ENCODE measurements at places on chromosomes 6 and 20. TPM values are rescaled to one million over a fixed set of nuclear protein-coding genes. Genes with fewer than 3 reads are reported as not detected.

The LY86 gene
- 1.2 TPM for total RNA-seq

DNA sequence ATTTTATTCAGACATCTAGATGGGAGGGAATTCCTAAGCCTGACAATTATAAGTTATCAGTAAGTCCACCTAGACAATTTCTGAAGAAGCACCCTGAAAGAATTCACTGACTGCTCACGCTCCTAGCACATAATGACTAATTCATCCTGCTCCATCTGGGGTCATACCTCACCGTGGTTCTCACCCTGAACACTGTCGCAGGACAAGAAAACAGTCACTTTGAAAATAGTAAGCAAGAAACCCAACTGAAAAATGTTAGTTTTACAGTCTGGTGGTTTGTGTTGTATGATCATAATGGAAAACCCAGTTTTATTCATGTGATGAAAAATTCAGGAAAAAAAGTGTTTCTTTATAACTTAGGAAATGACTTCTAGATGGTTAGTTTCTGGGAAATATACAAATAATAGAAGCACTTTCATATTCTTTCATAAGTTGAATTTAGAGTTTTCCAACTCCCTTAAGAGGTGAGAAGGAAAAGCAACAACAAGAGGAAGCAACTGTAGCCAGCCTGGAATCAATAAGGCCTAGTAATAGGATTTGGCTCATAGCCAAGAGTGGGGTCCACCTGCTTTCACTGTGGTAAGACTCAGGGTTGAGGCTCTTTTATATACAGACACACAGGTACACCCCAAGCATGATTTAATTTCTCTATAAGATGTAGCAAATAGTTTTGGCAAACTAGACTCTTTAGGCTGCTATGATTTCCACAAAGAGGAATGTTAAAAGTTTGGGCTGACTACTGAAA lies 94.1 kb downstream of the HIVEP2 start:
- peak; percentile 75 for DNase-seq

The ADGRF1 gene
- not detected for total RNA-seq

- DNase-seq, result no peak
Measured at GRCh38 chr20:33865761-33866370, 54.7 kb downstream of the CHMP4B start.

DNA sequence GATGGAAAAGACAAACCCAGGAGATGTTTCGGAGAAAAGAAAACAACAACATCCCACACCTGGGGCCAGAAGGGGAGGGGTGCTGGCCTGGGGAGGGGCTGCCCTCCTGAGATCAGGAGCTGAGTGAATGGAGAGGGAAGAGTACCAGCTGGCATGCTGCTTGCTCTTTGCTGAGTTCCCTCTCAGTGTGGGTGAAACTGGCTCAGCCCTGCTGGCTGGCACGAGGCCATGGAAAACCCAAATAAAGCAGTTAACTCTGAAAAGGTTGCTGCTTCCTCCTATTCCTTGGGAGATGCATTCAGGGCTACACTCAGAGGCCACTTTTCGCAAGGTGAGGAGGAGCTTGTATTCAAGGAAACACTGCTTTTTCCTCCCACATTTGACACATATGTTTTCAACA lies 8.0 kb upstream of the KCNK16 start:
- no peak for DNase-seq

DNA sequence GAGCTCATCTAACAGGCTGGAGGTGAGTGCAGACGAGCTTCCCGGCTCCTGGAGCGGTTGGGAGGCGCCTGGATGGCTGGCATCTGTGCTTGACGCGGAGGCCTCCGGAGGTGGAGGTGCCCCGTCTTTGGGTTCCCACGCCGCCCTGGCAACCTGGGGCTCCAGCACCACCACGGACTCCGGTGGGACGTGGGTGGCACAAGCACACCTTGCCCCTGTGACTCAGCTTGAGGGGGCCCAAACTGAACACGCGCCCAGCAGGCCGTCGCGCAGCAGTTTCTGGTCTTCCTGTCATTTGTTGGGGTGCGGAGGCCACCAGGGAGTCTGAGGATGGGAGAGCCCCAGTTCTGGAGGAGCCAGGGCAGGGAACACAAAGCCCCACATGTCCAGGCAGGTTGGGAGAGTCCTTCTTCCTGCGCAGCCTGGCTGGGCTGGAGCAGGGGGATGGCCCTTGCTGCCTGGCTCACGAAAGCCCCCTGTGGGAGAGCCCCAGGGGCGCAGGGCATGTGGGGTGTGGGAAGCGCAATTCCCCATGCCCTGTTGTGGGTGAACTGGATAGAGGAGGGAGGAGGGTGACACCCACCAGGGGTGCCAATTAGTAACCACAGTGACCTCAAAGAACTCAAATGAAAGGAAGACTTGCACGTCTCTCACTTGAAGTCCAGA lies 1378.6 kb upstream of the DEFB115 start:
- DNase-seq, result peak; percentile 78

The GHRH gene
- not detected for total RNA-seq

The L3MBTL1 gene
- total RNA-seq, result 9.6 TPM

The NEU1 gene
- total RNA-seq, result 13.0 TPM

DNA sequence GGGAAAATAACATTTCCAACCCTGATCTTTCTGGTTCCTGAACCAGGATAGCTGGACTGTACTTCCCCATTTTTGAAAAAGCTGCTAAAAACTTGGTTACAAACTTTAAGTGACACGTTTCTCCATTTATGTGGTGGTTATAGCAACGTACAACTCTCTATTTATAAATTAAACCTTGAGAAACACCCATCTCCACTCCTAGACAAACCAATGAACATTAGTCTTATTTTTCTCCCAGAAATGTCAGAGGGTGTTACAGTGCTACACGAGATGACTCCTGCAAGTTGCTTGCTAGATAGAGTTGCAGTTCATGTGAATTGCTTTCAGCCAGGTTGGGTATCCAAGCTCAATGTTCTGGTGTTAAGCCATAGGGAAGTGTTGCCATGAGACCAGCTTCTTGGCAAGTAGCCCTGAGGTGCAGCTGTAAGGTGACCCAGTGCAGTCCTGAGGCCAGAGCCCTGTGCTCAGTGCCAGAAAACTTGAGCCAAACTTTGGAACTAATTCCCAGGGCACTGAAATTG lies 51.3 kb upstream of the REV3L start:
- DNase-seq, result no peak

- no peak for DNase-seq
Measured at GRCh38 chr6:25458485-25458884, 179.3 kb downstream of the CARMIL1 start.

The HLA-DRB1 gene
- 228 TPM for total RNA-seq

GRCh38 chr6:99341862-99342455 lies 7.5 kb downstream of the FAXC start:
- DNase-seq, result no peak

The FHL5 gene
- total RNA-seq, result not detected

GRCh38 chr20:24241466-24241865 lies 228.0 kb upstream of the SYNDIG1 start:
- DNase-seq, result no peak

- no peak for DNase-seq
Measured at GRCh38 chr20:5491455-5491854, 174.7 kb upstream of the PROKR2 start.

GRCh38 chr20:39568109-39568508 lies 606.0 kb downstream of the DHX35 start:
- no peak for DNase-seq

GRCh38 chr6:36927691-36928546 lies 26.6 kb upstream of the PI16 start:
- DNase-seq, result no peak

DNA sequence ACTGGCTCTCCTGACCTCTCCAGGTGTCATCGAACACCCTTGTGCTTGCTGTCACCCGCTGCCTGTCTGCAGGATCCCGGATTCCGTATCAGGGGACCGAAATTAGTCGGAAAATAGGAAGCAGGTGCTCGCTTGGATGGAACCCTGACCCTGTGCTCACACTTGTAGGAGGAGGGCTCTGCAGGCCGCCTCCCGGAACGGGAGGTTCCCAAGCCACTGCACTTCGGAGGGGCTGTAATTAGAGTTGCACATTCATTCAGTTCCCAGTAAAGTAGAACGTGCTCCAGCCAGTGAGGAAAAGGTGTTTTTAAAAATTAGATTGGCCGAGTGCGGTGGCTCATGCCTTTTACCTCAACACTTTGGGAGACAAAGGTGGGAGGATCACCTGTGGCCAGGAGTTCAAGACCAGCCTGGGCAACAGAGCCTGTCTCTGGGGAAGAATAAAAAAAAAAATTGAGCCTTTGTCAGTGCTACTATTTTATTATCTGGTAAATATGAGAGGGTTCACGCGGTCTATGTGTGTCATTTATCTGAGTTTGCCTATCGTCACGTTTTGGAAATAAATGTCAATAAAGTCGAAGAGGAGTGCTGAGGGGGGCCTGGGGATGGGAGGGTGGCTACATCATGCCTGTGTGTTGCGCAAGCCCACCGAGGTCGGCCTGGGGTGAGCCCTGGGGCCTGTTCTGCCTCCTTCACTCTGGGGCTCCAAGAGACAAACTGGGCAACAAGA lies 1.5 kb upstream of the GMEB2 start:
- peak; percentile 83 for DNase-seq

DNA sequence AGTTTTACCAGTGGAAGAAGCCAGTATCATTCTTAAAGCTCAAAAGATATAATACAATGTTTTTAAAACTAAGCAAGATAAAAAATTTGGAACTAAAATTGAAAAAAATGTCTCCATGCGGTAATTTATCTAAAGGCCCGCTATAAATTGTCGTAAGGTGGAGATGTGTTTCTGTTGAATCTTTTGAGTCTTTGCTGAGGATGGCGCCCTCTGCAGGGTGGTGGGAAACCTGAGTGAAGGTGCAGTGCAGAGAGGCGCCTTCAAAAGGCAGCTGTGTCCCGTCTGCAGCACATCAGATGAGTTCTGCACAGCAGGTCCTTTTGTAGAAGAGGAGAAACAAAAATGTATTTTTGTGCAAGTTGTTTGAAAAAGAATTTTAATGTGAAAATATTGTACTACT lies 29.4 kb upstream of the KIF25 start:
- DNase-seq, result no peak

DNA sequence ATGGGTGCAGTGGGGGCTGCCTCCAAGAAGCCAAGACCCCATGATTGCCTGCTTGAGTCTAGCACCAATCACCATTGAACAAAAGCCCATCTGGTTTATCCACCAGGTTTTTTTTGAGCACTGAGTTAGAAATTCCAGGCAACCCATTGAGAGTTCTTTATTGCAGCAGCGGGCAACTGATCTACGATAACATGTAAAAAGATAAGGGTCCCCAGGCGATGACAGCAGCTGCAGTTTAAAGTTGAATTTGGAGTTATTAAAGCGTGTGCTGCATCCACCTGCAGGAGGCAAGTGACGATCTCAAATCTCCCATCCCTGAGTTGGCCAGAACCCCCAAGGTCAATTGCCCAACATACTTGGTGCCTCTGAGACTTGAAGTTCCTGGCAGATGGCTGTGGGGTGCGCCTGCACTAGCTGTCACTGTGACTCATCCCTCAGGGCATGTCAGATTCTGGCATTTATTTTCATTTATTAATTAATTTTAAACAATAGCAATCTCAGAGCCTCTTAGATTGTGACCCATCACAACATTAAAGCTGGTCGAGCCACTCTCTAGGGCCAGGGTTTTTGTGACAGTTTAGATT lies 290.4 kb upstream of the SULF2 start:
- DNase-seq, result no peak

DNA sequence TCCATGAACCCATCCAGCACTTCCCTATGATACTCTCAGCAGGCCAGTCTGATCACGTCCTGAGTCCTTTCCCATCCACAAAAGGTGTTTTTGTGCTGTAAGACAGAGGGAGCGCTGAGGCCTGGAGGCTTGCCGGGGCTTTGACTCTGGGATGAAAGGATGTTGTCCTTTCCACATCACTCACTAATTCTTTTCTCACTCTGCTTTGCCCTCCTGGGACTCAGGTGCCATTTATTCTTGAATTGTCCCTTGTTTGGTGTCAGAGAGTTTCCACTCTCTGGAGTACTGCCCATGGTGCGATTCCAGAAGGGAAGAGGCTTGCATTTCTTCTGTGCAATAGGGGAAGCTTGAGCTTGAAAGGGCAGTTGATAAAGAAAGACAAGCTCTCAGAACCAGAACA lies 15.3 kb upstream of the TUBB2B start:
- no peak for DNase-seq

GRCh38 chr6:150233843-150234269 lies 91.0 kb downstream of the PPP1R14C start:
- DNase-seq, result no peak

GRCh38 chr20:36070451-36070850 lies 84.1 kb upstream of the EPB41L1 start:
- no peak for DNase-seq

- no peak for DNase-seq
Measured at GRCh38 chr20:1160496-1160895, 24.3 kb downstream of the TMEM74B start.

DNA sequence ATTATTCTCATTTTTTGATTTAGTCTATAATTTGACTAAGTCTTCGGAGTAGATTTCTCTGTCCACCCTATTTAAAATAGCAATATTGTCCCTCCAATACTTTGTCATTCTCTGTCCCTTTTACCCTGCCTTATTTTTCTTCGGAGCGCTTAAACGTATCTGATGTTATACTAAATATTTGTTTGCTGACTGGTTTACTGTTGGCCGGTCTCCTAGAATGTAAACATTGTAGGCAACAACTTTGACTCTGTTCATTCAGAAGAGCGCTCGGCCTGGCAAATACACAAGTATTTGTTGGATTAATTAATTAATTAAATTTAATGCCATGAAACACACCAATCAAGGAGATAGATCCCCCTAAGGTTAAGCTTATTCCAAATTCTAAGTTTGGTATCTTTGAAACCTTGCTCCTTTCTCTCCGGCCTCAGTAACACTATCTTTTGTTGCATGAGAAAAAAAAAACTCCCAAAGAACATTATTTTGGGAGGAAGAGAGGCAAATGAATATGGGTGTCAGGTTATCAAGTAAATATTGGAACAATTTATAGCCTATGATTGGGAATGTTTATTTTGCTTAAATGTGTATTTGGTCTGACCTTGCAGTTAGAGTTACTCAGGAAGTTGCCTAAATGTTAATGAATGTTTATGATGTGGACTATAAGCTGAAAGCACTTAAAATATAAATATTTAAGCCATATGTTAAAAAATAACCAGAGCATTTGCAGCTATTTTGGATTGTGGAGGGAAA lies 231.1 kb downstream of the SOX4 start:
- no peak for DNase-seq

The CFB gene
- total RNA-seq, result 0.12 TPM

DNA sequence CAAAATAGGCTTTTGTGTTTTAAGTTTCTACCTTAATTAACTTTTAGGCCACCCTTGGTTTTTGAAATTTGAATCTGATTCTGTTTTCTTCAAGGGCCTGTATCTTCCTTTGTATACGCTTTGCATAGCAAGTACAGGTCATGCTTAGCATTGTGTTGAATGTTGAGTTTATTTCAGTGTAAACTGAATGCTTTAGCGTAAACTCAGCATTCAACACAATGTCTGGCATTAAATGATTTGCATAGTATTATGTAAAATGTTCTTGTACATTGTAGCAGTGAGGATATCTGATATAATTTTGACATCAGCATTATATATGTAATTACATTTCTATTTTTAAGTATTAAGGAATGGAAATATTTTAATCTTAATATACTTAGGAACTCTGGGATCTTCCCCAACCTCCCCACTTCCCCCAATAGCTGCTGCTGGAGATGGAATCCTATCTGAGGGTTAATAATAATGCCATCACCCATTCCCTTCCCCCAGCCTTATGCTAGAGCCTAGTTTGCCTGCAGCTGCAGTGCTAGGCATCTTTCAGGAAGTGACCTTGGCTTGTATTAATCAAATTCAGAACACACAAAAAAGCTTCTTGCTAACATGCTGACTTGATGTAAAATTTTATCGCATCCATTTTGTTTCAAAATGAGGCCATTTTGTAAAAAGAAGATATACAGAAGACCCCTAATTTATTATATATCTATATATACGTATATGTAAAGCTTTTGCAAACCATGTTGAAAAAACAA lies 73.1 kb downstream of the NCOA3 start:
- DNase-seq, result no peak

The CEBPB gene
- 34.6 TPM for total RNA-seq

GRCh38 chr6:143741480-143741879 lies 63.7 kb downstream of the PHACTR2 start:
- DNase-seq, result no peak

The KIF13A gene
- total RNA-seq, result not detected

All from activated CD8-positive, alpha-beta memory T cell treated with anti-CD3 and anti-CD28 coated beads, Interleukin-2, amount 10 ng/mL, durations not matched to agents 7 days and 5 days (primary cell).